Germinal center (tissue), 1 donor: ENCODE measurements at places on chromosomes 2 and 18.
A peak's percentile ranks its signal among the peaks of the same experiment; 100 is the strongest.

DNA sequence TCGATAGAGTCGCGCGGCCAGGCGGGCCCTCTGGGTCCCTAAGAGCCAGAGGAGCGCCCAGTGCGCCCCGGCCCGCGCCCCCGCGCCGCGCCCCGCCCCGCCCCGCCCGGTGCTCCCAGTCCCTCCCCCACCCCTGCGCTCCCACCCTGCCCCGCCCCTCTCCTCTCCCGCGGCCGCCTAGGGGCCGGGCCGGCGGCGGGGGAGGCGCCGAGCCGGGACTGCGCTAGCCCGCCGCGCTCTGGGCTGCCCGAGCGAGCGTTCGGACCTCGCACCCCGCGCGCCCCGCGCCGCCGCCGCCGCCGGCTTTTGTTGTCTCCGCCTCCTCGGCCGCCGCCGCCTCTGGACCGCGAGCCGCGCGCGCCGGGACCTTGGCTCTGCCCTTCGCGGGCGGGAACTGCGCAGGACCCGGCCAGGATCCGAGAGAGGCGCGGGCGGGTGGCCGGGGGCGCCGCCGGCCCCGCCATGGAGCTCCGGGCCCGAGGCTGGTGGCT lies at the start of gene GPC1:
Gene GPC1, plus strand, starts transcription at position 207 of the 491 bp plus-strand sequence. Its CDS starts 256 bp downstream, at position 463.
- DNase-seq, result peak; percentile 82

- no peak for DNase-seq
These were observed 140.5 kb upstream of the HNRNPA3 start for GRCh38 chr2:177072090-177072489.

GRCh38 chr18:42159146-42159545 lies 204.1 kb downstream of the PIK3C3 start:
- DNase-seq, result no peak

DNA sequence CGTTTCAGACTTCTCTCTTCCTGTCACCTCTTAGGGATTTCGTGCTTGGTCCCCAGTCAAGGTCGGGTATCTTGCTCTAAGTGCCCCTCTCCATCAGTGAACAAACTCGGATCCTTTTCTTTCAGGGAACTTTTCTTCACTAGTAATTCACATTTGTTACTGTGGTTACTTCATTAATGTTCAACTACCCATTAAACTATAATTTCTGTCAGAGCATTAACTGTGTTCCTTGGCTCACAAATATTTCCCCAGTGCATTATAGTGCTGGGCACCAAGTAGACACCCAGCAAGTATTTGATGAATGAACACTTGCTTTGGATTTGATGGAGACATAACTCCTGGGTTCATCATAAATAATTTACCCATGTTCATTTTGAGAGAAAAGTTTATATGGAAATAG lies 209.7 kb upstream of the KCNJ3 start:
- no peak for DNase-seq

GRCh38 chr2:188852772-188853171 lies 121.4 kb upstream of the COL3A1 start:
- DNase-seq, result no peak

- DNase-seq, result no peak
These were observed 17.8 kb upstream of the KCNK3 start for GRCh38 chr2:26674771-26675170.

GRCh38 chr2:169107645-169108044 lies 38.3 kb downstream of the DHRS9 start:
- DNase-seq, result no peak
